ENCODE measurements at places on chromosomes 3 and 15.

GRCh38 chr15:36005542-36005941 lies 459.6 kb upstream of the DPH6 start:
- DNase-seq = no peak

DNA sequence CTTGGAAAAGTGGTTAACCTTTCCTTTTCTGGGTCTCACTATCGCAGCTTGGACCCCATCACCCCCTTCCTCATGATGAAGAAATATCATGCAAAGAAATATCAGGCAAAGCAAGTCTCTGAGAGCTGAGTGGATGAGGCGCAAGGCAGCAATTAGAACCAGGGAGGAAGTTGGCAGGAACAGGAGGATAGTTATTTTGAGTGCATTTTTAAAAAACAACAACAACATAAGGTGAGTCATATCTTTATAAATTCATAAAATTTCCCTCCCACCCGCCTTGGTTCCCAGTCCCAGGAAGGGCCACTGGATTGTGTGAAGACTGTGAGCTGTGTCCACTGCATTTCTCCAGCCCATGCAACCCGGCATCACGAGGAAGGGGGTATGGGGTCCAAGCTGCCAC lies 316.9 kb upstream of the TLE3 start:
- no peak for DNase-seq

DNA sequence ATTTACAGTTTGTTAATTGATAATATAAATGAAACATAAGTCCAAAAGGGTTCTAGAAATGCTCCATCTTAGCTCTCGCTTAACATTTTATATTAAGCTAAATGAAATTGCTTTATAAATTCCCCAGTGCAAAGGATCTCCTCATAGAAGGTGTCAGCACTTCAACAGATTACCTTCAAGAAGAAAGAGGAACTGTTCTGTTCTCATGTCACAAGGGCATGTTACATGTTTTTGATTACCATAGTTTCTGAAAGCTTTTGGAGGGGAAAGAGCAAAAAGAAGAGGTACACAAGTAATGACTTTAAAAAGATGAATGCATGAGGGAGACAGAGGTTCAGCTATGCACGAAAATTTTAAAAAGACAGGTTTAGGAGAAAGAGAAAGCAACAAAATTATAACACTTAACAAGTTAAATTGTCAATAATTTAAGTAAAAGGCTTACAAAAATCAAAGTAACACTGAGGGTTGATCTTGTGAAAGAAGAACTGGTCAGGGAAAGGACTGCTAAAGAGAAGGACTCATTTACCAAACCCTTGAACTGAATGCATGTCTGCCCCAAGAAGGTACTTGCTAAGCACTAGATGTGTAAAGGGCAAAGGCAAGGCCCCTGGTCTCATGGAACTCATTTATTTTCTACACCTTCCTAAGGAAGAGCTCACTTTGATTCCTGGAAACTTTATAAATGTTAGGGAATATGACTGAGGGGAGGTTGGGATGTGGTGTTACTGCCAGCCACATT lies 45.1 kb downstream of the CCDC191 start:
- DNase-seq = no peak

GRCh38 chr3:174440253-174440701 lies 418.9 kb upstream of the NAALADL2 start:
- no peak for DNase-seq

GRCh38 chr15:96076350-96076749 lies 254.2 kb upstream of the NR2F2 start:
- no peak for DNase-seq

GRCh38 chr15:68528626-68529290 lies 50.0 kb upstream of the CORO2B start:
- DNase-seq = no peak

GRCh38 chr15:94791008-94791407 lies 559.6 kb downstream of the MCTP2 start:
- no peak for DNase-seq

DNA sequence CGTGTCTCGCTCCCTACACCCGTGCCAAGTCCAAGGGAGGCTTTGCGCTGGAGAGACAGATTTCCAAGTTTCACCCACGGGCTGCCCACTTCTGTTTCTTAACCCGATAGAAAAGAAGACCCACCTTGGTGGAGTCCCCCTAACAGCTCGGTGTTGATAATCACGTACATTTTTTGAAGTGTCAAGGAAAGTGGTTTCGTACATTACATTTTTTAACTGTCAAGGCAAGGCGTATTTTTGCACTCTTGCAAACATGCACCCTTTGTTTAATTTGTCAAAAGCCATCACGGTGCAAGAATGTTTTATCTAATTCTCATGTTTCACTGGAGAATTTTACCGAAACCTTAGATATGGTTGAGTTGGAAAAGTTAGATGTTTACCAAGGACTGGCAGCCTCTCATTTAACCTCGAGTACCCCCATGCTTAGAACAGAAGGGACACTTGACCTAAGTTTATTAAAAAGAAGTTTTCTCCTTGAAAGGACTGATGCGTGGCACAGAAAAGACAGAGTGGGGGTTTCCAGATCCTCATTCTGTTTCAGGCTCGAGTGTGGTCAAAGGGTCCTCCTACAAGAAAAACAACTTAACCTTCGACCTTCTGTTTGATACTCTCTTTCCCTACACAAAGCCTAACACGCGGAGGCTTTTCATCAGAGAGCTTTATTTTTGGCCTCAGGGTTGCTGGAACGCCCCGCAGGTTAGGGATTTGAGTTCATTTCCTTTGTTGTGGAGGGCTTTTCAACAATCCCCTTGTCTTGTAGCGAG lies 882 bp downstream of the GXYLT2 start:
- DNase-seq = no peak

GRCh38 chr15:49441816-49442215 lies 18.8 kb downstream of the FGF7 start:
- no peak for DNase-seq

- DNase-seq = no peak
Measured at GRCh38 chr3:52398670-52399081, 46.2 kb downstream of the SEMA3G start.

- DNase-seq = no peak
Measured at GRCh38 chr3:142275856-142276255, 50.5 kb upstream of the GK5 start.

DNA sequence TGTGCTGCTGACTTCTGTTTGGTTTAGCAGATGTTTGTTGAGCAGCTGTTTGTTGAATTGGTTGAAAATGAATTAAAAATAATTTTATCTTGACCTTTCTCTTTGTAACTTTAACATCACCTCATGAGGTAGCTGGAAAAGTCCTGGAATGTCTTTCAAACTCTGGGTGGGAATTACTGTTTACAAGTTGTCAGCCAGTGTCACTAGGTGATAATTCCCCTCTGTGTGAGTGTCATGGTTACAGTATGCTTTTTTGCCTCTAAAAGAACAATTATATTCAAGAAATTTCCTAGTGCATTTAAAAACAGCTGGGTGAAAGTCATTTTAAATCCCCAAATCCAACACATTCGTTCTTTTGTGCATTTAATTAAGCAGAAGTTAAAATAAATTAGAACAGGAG lies 113.2 kb downstream of the PTPRG start:
- DNase-seq = no peak

- no peak for DNase-seq
Measured at GRCh38 chr3:70854108-70854507, 541.7 kb upstream of the MDFIC2 start.

GRCh38 chr3:11452312-11452711 lies 180.1 kb downstream of the ATG7 start:
- DNase-seq = no peak

DNA sequence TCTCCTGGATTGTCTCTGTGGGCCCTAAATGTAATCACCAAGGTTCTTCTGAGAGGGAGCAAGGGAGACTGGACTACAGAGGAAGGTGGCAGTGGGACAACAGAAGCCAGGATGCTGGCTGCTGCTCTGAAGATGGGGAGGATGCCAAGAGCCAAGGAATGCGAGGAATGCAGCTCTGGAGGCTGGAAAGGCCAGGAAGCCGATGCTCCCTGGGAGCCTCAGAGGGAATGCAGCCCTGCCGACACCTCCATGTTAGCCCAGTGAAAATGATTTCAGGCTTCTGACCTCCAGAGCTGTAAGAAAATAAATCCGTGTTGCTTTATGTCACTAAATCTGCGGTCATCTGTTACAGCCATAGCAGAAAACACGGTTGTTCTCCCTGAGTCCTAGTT lies 44.1 kb downstream of the UMPS start:
- DNase-seq = no peak

- DNase-seq = no peak
Measured at GRCh38 chr3:53101956-53102355, 28.3 kb downstream of the RFT1 start.

GRCh38 chr3:14633819-14634424 lies 17.6 kb upstream of the CCDC174 start:
- peak; percentile 36 for DNase-seq

DNA sequence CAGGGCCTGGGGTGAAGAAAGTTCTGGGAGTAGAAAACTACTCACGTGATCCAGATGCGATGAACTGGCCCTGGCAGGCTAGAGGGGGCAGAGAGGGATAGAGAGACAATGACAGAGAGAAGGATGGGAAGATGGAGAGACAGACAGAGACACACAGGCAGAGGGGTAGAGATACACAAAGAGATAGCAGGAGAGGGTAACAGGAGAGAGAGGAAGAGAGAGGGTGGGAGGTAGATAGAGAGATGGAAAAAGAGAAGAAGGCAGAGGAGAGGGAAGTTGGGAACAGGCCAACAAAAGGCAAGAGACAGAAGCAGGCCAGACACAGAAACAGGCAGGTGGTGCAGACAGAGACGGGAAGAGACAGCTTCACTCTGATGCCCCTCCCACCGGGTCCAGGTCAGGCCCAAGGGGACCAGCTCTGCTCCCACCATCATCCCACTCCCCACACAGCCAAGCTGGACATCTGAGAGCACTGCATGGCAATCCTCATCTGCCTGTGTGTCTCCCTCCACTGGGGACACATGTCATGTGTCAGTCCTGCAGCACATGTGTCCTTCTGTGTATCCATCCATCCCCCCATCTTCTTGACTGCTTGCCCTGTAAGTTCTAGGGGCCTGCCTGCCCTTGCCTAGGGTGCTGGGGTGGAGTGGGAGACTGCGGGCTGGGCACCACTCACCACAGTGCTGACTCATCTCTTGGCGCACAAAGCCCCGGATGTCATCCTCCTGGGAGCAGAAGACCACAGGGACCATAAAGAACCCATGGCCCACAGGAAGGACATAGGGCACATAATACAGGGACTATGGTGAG lies 2.2 kb upstream of the UCN2 start:
- no peak for DNase-seq

DNA sequence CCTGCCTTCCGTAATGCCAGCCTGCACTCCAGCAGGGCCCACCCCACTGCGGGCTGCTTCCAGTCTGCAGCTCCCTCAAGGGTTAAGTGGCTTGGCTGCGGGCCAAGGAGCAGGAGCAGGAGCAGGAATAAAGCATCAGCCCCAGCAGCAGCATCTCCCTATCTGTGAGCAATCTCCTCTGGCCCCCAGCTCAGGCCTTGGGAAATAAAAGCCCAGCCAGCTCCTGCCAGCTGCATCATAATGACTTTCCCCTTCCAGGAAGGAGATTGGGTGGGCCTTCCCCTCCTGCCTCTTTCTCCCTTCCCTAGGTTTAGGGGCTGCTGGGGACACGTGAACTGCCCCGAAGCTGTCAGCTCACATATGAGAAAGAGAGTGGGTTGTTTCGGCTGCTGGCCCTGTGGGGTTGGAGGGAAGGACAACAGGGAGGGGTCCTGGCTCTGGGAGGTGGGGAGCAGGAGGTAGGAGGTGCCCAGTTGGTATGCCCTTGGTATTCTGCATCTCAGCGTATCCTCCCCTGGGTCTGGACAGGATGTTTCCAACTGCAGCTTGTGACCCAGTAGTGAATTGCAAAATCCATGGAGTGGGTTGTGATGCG lies 34.6 kb upstream of the FGD5 start:
- no peak for DNase-seq

GRCh38 chr3:87706176-87706575 lies 352.6 kb downstream of the CGGBP1 start:
- no peak for DNase-seq

GRCh38 chr3:63538919-63539318 lies 113.6 kb upstream of the SNTN start:
- DNase-seq = no peak

DNA sequence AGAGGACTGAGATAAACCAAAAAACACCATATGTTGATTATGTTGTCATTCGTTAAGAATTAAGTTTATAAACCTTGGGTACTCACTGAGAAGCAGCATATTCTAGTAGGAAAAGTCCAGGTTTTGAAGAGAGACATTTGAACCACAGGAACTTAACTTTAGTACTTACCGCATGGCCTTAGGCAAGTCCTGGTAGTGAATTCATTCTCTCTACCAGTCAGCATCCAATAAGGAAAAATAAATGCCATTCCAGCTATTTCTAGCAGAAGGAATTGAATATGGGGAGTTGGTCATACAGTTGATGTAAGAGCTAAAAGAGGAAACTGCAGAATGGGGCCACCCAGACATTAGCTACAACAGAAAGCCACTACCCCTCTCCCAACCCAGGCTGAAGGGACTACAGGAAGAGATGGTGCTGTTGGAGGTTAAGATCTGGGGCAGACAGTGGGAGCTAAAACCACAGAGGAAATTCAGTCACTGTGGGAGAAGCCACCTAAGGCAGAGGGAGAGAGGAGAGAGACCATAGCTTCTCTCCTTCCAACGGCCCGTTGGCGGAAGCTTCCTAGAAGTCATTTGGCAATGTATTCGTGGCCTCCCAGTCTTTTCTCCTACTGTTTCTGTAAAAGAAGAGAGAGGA lies 133.8 kb upstream of the RARB start:
- DNase-seq = no peak

DNA sequence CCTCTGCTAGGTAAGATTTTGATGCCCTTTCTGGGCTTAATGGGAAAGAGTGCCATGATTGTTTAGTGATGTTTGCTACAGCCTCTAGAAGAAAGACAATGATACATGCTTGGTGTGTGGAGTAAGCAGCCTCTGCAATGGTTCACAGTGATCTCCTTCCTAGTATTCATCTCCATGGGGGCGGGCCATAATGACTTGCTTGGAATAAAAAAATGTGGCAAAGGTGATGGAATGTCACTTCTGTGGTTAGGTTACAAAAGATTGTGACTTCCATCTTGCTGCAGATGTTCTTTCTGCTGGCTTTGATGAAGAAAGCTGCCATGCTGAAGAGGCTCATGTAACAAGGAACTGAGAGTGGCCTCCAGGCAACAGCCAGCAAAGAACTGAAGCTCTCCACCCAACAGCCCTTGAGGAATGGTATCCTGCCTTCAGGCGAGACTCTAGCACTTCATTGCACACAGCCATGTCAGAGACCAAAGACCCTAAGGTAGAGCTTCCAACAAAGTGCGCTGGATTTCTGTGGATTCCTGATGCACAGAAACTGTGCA lies 139.1 kb upstream of the LRIG1 start:
- DNase-seq = no peak

All from CD4-positive, alpha-beta T cell (primary cell).